ENCODE measurements at places on chromosomes 3 and 15.

- no peak for DNase-seq
Observed at GRCh38 chr3:172182797-172183196, 143.4 kb downstream of the FNDC3B start.

- DNase-seq: no peak
Observed at GRCh38 chr3:23760871-23761373, 44.8 kb upstream of the UBE2E1 start.

GRCh38 chr3:146313746-146314111 is 62.8 kb upstream of the PLSCR4 start:
- DNase-seq: no peak

- DNase-seq: no peak
Observed at GRCh38 chr3:27467545-27467944, 16.6 kb downstream of the SLC4A7 start.

GRCh38 chr3:115052906-115053305 is 94.2 kb downstream of the ZBTB20 start:
- DNase-seq: no peak

- DNase-seq: no peak
Observed at GRCh38 chr15:79505956-79506355, 73.8 kb downstream of the MINAR1 start.

- DNase-seq: no peak
Observed at GRCh38 chr3:18968120-18968519, 180.2 kb upstream of the KCNH8 start.

- DNase-seq: no peak
Observed at GRCh38 chr3:81953111-81953510, 191.7 kb upstream of the GBE1 start.

DNA sequence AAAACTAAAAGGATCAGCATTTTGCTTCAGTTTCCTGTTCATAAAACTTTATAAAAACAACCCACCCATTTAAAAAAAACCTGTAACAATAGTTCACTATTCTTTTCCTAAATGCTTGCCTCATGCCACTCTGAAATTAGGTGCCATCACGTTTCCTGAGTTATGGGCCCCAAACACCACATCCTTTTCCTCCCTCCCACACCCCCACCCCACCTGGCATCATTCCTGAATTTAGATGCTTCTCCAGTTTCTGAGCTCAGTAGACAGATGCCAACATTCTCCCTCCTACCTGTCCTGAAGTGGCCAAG is 11.9 kb upstream of the ARHGEF3 start:
- DNase-seq: no peak

- DNase-seq: no peak
Observed at GRCh38 chr3:51559411-51559888, 20.9 kb downstream of the RAD54L2 start.

- no peak for DNase-seq
Observed at GRCh38 chr3:181613191-181613590, 98.5 kb upstream of the SOX2 start.

DNA sequence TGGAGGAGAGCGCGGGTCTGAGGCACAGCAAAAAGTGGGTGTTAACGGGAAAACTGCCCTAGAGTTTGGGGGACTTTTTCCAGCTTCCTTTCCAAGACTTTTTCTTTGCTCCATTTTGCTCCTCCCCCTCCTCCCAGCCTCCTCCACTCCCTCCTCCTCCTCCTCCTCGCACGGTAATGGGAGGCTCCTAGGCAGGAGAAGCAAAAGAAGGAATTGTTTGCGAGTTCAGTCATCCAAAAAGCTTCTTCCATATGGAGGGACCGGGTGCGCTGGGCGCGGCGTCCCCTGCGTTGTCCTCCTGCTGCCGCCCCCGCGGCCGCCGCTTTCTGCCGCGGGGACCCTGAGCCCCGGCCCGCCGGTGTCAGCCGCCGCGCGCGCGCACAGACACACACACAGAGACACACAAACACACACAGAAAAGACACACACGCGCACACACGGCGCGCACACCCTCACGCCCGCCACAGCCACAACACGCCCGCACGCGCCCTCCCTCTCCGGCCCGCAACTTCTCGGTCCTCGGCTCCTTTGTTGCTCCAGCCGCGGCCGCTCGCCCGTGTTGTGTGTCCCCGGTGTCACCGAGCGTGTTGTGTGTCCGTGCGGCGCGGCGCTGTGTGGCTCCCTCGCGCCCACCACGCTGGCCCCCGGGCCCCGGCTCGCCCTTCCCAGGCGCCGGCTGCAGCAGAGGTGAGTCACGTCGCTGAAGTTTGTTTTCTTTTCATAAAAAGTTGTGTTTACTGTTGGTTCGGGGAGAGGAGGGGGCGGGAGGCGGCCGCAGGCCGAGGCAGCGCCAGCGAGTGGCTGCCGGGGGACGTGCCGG is at the start of gene BOC:
Gene BOC (plus strand): TSS at position 228 of the 820 bp plus-strand sequence. CDS start 38,246 bp downstream, outside the sequence.
- DNase-seq: peak; percentile 9

GRCh38 chr3:147554332-147554731 is 145.2 kb downstream of the ZIC1 start:
- no peak for DNase-seq

DNA sequence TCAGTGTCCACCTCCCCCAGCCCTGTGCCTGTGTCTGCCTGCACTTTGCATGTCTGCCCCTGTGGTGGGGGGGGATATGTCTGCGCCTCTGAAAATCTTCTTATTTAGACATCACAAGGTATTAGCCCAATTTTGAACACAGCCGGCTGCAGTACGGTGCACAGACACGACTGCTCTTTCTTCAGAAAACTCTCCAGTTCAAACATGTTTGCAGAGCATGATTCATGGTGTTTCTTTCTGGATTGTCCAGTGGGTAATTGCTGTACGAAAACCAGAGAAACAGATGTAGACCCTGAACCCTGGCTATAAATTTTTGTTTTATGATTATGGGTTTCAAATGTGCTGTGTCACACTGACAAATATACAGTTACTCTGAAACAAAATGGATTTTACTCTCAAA is 3.4 kb upstream of the RARB start:
- no peak for DNase-seq

DNA sequence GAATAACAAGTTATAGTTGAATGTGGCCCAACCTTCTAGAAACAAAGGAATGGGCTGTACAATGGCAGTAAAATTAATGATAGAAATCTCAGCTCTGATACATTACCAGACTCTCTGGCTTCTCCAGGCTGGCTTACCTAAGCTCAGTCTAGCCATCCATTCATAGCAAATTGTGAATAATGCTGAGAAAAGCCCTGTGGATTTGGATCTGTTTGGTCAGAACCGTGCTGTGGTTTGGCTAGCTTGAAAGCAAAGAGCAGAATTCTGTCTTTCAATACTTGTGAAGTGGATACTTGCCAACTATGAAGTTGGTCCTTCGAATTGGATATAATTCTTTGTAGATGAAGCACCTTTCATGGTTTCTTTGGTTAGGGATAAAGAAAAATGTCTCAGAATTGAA is 199.1 kb downstream of the EPHA3 start:
- no peak for DNase-seq

Data from NCI-H510A (cell line).